ENCODE measurements at places on chromosomes 7 and 10.

- no peak for DNase-seq
Observed at GRCh38 chr10:9175200-9175599, 1120.7 kb downstream of the GATA3 start.

- DNase-seq, result no peak
Observed at GRCh38 chr10:97149079-97149531, 36.7 kb downstream of the SLIT1 start.

- DNase-seq, result no peak
Observed at GRCh38 chr7:98399462-98399861, 1.4 kb downstream of the BAIAP2L1 start.

DNA sequence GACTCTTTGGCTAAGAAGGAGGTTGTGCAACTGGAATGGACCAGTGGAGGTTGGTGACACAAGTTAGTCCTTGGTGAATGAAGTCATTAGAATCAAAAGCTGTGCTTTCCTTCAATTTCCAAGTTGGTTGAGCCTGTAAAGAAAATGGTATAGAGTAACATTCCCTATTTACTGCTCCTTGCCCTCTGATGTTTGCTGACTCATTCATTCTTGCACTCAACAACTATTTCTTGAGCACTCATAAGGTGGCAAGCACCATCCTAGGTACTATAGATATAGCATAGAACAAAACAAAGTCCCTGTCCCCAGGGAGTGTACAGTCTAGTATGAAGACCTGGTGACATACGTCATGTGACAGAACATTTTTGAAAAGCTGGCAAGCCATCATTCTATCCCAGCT is 118.9 kb upstream of the CCDC6 start:
- DNase-seq, result no peak

DNA sequence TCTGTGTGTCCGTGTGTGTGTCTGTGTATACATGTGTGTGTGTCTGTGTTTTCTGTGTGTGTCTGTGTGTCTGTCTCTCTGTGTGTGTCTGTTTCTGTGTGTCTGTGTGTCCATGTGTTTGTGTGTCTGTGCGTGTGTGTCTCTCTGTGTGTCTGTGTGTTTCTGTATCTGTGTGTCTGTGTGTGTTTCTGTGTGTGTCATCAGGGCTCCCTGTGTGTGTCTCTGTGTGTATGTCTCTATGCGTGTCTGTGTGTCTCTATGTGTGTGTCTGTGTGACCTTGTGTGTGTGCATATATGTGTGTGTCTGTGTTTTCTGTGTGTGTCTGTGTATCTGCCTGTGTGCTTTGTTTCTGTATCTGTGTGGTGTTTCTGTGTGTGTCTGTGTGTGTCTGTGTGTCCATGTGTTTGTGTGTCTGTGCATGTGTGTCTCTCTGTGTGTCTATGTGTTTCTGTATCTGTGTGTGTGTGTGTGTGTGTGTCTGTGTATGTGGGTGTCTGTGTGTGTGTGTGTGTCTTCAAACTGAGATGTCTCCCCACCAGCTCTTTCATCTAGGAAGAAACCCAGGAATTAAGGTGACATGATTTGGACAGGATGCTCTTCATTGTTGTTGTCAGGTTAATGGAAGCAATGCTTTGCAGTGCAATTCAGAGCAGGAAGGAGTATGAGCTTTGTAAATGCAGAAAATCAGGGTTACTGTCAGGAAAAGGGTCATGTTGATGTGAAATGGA is 20.7 kb upstream of the PPIF start:
- DNase-seq, result no peak

- no peak for DNase-seq
Observed at GRCh38 chr10:64376167-64376566, 855.0 kb downstream of the REEP3 start.

GRCh38 chr10:44240584-44241205 is 144.2 kb downstream of the CXCL12 start:
- no peak for DNase-seq

DNA sequence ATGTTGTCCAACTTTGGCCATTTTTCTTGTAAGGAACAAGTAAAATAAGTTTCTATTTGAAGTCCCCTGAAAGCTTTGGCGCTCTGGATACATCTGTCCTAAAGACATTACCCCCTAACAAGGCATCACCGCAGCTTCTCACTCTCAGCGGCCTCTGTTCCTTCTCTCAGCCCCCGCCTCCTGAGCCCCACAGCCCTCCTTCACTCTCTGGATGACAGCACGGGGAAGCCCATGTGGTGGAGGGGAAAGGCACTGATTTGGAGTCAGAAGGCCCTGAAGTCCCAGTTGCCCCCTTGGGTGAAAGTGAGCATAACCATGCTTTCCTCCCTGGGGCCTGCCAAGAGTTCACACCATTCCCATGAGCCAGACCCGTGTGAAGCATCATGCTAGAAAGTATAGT is 4.6 kb downstream of the H2BK1 start:
- no peak for DNase-seq

DNA sequence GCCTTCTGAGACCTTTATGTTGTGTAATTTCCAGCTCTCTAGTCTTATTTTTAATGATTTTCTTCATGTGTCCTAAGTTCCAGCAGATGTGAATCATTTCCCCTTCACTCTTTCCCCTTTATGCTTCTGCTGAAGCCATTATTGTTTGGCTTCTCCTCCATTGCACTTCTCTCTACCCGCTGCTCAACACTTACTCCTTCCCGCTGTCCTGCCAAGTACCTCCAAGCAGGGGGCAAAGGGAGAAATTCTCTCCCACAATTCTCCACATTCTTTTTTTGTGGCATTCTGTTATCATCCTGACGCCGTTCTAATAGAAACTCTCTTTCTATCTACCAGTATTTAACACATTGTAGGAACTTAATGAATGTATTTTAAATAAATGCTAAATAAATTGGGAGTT is 388.9 kb upstream of the TPK1 start:
- DNase-seq, result no peak

- no peak for DNase-seq
Observed at GRCh38 chr10:69769395-69769992, 32.2 kb upstream of the COL13A1 start.

GRCh38 chr10:72690071-72690755 is 1.7 kb upstream of the MCU start:
- DNase-seq, result no peak

- DNase-seq, result no peak
Observed at GRCh38 chr10:110455446-110455845, 42.3 kb upstream of the DUSP5 start.

GRCh38 chr10:131788386-131788785 is 112.4 kb upstream of the PPP2R2D start:
- no peak for DNase-seq
